SK-N-SH (cell line): ENCODE measurements at places on chromosomes 16 and 17.
A peak's percentile ranks its signal among the peaks of the same experiment; 100 is the strongest.

- DNase-seq = no peak
Measured at GRCh38 chr17:43431714-43432523, 33.1 kb downstream of the ARL4D start.

DNA sequence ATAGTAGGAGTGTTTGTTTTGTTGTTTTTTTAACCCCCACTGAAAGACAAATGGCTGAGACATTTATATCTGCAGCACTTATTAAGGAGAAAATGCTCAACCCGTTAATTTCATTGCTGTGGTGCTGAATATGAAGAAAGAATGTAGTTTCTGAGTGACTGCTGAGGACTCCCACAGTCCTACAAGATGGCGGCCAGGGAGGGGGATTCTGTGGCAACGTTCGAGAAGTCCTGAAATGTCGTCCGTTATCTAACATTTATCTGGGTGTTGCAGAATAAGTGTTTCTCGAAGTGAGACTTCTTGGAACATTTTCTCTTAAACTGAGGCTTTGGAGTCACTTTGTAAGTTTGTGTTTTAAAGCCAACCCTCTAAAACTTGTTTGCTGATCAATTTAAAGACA is 530.4 kb downstream of the XYLT1 start:
- no peak for DNase-seq

- DNase-seq = no peak
Measured at GRCh38 chr16:19517424-19518089, 4.3 kb downstream of the GDE1 start.

GRCh38 chr17:57135789-57136291 is 50.8 kb downstream of the AKAP1 start:
- peak; percentile 47 for DNase-seq

GRCh38 chr17:17913695-17914332 is 58.4 kb downstream of the TOM1L2 start:
- peak; percentile 74 for DNase-seq

- DNase-seq = no peak
Measured at GRCh38 chr17:2110436-2110835, 55.5 kb downstream of the HIC1 start.

- DNase-seq = no peak
Measured at GRCh38 chr16:8998108-8998507, 34.4 kb upstream of the USP7 start.

- no peak for DNase-seq
Measured at GRCh38 chr16:86122681-86123342, 223.8 kb downstream of the IRF8 start.

- no peak for DNase-seq
Measured at GRCh38 chr16:30340621-30341020, 14.5 kb downstream of the CD2BP2 start.

GRCh38 chr17:9408381-9408780 is 167.2 kb downstream of the STX8 start:
- DNase-seq = no peak

DNA sequence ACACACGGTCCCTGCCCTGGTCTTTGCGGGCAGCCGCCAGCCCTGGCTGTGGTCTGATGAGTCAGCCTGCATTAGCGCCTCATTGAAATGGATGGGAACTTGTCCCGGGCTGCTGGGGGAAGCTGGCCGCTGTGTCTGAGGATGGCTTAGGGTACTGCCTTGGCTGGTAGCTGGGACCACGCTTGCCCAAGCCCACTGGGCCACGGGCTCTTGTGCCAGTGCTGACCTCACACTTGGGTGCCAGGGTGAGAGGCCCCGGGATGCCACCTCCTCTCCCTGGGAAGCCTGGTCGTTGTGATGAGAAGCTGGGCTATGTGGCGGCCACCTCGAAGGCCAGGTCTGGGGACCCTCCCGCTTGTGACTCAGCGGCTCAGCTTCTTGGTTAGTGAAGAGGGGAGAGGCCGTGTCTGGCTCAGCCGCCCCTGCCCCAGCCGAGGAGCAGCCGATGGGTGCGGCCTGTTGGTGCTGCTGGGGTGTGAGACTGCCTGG is 10.7 kb downstream of the CACNA1H start:
- DNase-seq = no peak

DNA sequence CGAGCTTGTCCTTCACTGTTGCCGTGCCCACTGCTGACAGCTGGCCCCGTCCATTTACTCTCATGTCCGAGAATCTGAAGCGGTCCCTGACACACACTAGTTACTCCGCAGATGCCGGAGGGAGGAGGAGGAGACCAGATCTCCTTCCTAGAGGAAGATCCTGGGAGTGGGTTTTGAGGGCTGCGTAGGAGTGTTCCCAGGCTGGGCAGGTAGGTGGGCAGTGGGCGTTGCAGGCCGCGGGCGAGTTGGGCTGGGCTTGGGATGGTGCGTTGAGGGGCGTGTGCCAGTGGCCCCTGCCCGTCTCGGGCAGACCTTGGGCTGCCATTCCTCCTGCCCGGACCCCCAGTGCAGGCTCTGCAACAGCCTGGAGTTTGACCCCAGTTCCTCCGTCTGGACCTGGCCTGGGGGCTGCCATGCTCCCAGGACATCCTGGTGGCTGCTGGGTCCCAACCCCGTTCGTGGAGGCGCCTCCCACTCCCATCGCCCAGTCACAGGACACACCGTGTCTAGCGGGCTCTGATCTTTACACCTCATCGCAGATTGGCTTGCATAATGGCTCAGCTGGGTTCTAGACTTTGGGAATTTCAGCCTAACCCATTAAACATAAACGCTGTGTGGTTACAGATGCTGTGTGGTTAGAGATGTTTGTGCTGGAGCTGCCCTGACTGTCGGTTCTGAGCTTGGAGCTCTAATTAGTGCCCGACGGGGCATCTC is 22.8 kb downstream of the CACNA1H start:
- no peak for DNase-seq

- DNase-seq = peak; percentile 87
Measured at GRCh38 chr16:85445064-85445778, 167.9 kb upstream of the GSE1 start.

- no peak for DNase-seq
Measured at GRCh38 chr17:40678902-40679522, 14.0 kb upstream of the KRT222 start.

DNA sequence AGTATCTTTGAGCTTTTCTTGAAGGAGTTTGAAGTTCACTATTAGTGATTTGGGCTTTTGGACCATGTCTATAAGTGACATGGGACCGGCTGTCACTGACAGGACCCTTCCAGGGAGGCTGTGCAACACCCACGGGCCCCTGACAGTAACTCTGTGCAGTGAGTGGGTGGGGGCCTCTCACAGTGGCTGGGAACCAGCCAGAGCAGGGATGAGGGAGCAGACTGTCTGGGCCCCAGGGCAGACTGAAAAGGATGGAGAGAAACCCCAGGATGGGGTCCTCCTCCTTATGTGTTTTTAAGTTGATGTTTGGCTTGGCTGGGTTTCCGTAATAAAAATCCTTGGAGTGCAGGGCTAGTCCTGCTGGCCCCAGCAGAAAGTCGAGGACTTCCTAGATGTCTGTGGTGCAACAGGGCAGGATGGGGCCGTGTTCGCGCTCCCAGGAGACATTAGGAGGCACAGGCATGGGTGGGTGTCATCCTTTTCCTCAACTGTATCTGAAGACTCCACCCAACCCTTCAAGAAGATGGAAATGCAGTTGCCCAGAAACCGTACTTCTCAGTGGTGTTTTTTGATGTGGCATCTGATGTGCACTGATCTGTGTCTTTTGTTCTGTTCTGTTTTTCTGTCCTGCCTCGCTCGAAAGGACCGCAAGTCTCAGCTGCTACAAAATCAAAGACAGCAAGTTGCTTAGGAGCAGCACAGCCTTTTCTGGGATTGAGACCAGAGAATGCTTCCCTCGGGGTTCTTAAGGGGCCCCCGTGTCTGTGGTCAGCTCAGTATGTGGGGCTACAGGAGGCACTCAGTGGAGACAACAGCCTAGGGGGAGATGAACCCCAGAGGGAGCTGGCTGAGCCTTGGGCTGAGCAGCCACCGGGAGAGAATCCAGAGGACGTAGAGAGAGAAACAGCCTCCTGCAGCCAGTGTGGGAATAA is 24.2 kb downstream of the PLD6 start:
- no peak for DNase-seq

DNA sequence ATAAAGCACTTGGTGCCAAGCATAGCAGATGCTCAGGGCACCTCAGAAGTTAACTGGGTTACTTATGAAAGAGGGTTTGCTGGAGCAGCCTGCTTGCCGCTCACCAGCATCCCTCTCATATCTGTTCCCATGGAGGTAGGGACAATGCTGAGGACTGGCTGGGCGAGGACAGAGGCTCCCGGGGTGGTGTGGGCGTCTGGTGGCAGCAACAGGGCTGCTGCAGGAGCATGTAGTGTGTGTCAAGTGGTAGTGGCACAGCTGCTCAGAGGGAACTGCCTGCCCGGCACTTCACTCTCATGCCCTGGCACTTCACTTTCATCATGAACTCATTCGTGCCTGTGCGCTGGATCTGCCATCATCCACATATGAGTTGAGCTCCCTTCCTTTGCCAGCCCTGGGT is 26.9 kb upstream of the ZNHIT3 start:
- DNase-seq = no peak

- DNase-seq = no peak
Measured at GRCh38 chr17:9922012-9922848, 17.2 kb upstream of the RCVRN start.

- DNase-seq = peak; percentile 19
Measured at GRCh38 chr16:88375236-88375975, 7.4 kb upstream of the ZNF469 start.

- no peak for DNase-seq
Measured at GRCh38 chr16:15894571-15895374, 6.4 kb upstream of the CEP20 start.

DNA sequence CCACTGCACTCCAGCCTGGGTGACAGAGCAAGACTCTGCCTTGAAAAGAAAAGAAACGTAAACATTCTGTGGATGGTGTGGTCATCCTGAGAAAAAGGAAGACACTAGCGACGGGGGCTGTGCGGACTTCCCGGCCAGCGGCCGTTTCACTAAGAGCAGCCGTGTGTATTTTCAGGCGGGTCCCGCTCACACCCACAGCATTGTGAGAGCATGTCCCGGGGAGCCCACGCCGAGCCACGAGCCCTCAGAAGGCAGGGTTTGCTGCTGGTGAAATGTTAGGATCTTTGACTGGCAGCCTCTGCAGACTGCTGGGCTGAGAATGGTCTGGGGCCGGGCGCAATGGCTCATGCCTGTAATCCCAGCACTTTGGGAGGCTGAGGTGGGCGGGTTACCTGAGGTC is 40.3 kb downstream of the LMF1 start:
- no peak for DNase-seq

DNA sequence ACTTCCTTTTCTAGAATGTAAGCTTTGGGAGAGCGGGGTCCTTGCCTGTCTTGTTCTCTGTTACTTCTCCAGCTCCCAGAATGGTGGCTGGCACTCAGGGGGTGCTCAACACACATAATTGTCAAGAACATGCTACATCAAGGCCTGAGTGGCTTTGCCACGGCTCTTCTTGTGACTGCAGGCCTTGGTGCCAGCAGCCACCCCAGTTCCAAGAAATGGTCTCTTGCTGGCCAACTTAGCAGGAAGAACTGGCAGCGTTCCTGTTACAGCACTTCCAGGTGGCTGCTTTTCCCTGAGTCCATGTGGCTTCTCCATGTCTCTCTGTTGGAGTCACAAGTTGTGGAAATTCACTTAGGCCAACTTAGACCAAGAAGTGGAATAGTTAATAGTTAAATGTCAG is 36.1 kb downstream of the PRKCB start:
- DNase-seq = no peak

DNA sequence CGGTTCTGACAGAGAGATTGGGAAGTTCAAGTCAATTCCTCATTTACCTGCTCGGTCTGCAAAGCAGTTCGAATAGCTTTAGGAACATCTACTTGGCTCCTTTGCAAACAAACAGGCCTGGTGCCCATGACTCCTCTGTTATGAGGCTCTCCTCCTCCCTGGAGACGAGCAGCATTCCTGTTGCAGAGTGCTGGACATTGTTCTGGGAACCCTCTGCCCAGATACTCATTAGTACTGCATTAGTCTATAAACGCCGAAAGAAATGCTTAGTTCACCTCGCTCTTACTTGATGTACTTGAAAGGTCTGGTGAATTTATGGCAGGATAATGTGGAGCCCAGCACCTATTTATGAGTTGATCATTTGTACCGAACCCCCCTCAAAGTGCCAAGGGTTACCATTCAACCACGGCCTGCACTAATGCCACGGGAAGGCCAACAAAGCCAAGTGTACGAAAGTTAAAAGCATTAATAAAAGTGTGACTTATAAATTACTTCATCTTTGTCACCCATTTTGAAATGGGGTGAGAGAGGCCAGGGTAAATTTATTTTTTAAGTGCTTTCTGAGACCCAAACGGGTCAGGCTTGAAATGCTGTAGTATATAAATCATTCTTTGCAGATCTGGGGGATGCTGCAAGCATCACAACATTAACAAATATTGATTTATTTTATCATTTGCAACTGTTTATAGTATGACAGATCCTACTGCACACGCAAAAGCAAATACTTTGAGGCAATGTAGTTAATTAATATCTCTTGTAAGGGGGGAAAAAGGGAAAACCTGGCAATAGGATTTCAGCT is 478.9 kb upstream of the PSMD7 start:
- DNase-seq = no peak

- DNase-seq = no peak
Measured at GRCh38 chr17:73203788-73204479, 11.1 kb downstream of the COG1 start.

GRCh38 chr17:4899341-4900230 is at the start of gene C17orf107:
Gene C17orf107 (plus strand): TSS chr17:4899536. CDS start chr17:4899763, 227 bp downstream.
- DNase-seq = no peak

GRCh38 chr17:40139566-40140058 is 725 bp upstream of the CASC3 start:
- DNase-seq = no peak

DNA sequence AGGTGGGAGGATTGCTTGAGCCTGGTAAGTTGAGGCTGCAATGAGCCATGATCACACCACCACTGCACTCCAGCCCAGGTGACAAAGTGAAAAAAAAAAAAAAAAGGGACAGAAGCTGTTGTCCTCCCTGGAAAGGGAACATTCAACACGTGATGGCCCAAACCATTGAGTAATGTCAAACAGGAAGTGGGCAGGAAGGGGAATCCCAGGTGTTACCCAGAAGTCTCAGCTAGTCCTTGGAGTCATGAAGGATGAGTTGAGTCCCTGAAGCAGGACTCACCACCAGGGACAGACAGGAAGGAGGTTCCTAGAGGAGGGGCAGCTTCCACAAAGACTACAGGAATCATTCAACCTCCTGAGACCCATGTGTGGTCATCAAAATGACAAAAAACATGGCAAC is 19.8 kb upstream of the CMIP start:
- DNase-seq = no peak

DNA sequence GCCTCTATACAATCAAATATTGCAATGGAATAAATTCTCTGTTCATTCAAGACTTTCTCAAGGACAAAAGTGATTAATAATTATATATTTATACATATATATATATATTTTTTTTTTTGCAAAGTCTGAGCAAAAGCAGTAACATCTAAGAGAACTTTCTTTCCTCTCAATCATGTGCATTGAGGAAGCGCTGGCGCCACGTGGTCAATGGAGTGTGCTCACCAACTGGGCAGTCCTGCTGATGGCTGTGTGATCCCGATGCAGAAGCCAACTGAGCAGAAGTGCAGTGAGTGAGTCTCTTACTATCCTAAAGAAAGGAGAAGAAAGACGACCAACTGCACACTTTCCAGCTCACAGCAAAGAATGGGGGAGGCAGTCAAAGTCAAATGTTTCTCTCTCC is 37.2 kb upstream of the ULK2 start:
- DNase-seq = no peak

- DNase-seq = peak; percentile 42
Measured at GRCh38 chr16:55263271-55264250, 60.4 kb upstream of the IRX6 start.
